ENCODE measurements at places on chromosomes 3 and 15.

- H3K36me3 ChIP-seq, result no peaks in the 10 kb centered on the region
- no peaks in the 10 kb centered on the region for H3K27me3 ChIP-seq
- no peak for DNase-seq
- no peak overlapping the region for H3K27ac ChIP-seq
These were observed 81.6 kb upstream of the MDFIC2 start for GRCh38 chr3:70393881-70394612.

- no peaks in the 10 kb centered on the region for H3K27me3 ChIP-seq
- H3K36me3 ChIP-seq, result no peaks in the 10 kb centered on the region
- no peaks in the 10 kb centered on the region for H3K4me1 ChIP-seq
- no peak overlapping the region for H3K4me3 ChIP-seq
These were observed 19.2 kb downstream of the SLC2A2 start for GRCh38 chr3:171007316-171007715.

DNA sequence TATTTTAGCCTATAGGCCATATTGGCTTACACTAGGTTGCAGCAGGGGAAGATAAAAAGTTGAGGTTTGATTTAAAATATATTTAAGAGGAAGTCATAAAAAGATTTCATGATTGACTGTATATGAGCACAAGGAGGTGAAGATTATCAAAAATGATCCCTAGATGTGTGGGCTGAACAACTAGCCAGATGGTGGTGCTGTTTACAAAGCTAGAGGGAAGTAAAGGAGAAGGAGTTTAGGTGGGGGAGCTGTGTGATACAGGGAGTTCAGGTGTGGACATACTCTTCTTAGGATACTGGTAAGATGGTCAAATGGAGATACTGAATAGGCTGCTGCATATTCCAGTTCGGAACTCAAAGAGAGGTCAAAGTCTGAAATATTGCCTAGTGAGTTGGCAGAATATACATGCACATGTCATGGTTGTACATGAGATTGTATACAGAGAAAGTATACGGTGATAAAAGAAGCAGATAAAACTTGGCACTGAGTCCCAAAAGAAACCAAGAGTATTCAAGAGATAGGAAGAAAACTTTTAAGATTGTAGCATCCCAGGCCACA is 727.8 kb downstream of the NLGN1 start:
- no peaks in the 10 kb centered on the region for H3K36me3 ChIP-seq
- H3K4me3 ChIP-seq, result no peak overlapping the region
- H3K27me3 ChIP-seq, result no peaks in the 10 kb centered on the region

GRCh38 chr15:78988361-78988911 is 43.6 kb upstream of the CTSH start:
- DNase-seq, result peak; percentile 34
- peaks cover 54% of the 10 kb centered on the region for H3K27me3 ChIP-seq
- H3K27ac ChIP-seq, result no peak overlapping the region
- H3K4me1 ChIP-seq, result peaks cover 6% of the 10 kb centered on the region
- no peak overlapping the region for H3K4me3 ChIP-seq
- H3K36me3 ChIP-seq, result no peaks in the 10 kb centered on the region

DNA sequence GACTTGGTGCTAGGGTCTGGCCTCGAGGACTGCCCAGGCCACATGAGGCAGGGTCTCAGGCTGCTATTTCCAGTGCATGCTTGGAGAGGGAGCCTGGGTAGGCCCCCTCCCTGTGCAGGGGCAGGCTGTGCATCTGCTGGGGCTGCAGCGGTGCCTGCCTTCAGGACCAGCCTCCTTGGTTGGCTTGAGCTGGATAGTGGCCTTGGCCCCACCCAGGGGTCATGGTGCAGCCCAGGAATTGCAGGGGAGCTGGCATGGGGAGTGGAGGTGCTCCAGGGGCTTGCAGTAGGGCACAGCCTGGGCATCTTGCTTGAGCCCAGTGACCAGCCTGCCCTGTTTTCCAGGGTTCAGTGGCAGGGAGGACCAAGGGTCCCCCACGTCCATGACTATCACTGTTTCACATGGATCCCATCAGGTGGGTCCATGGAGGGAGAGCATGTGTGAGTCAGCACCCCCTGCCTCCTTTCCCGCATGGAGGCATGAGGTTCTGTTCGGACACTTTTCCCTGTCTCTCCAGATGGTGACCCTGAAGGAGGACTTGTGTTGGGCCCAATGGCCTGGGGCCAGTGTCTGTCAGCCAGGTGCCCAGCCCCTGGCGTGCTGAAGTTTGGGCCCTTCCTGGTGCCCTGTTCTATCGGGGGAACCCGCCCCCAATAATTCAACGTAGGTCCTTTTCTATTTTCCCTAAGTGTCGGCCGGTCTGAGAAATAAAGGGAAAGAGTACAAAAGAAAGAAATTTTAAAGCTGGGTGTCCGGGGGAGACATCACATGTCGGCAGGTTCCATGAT is 218.6 kb downstream of the SNRPN start:
- H3K4me1 ChIP-seq, result no peaks in the 10 kb centered on the region
- H3K27me3 ChIP-seq, result no peaks in the 10 kb centered on the region
- no peak overlapping the region for H3K4me3 ChIP-seq
- no peaks in the 10 kb centered on the region for H3K36me3 ChIP-seq

GRCh38 chr15:101207867-101208288 is 44.0 kb downstream of the CHSY1 start:
- H3K4me3 ChIP-seq, result no peak overlapping the region
- H3K36me3 ChIP-seq, result peaks cover 29% of the 10 kb centered on the region
- H3K4me1 ChIP-seq, result peaks cover 72% of the 10 kb centered on the region
- no peaks in the 10 kb centered on the region for H3K27me3 ChIP-seq
- DNase-seq, result no peak
- H3K27ac ChIP-seq, result no peak overlapping the region

DNA sequence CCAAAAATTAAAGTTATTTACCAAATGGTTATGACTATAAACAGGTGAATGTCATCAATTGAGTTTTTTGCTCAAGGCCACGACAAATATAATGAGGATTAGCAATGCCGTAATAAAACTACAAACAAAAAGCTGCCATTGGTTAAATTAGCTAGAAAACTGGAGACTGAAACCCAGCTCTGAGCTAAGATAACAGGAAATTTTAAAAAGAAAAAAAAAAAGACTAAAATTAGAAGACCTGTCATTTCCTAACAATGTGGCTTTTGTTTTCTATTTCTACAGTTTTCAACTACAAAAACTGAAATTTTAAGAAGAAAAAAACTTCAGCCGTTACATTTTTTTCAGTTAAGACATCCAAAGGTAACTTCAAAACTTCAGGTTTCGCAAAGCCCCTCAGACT is 9.7 kb downstream of the SLC12A6 start:
- H3K4me1 ChIP-seq, result peaks cover 63% of the 10 kb centered on the region
- no peak for DNase-seq
- peak overlapping the region; percentile 50 for H3K4me3 ChIP-seq
- no peaks in the 10 kb centered on the region for H3K27me3 ChIP-seq
- H3K36me3 ChIP-seq, result peaks cover 20% of the 10 kb centered on the region
- H3K27ac ChIP-seq, result peak overlapping the region; percentile 84

Measured in activated naive CD4-positive, alpha-beta T cell treated with anti-CD3 and anti-CD28 coated beads, Interleukin-2, amount 10 ng/mL, durations not matched to agents 7 days and 5 days (primary cell).